NCI-H524 treated with DMSO at 0.1 percent for 48 hours (cell line): ENCODE measurements at places on chromosomes 11 and 22.

DNA sequence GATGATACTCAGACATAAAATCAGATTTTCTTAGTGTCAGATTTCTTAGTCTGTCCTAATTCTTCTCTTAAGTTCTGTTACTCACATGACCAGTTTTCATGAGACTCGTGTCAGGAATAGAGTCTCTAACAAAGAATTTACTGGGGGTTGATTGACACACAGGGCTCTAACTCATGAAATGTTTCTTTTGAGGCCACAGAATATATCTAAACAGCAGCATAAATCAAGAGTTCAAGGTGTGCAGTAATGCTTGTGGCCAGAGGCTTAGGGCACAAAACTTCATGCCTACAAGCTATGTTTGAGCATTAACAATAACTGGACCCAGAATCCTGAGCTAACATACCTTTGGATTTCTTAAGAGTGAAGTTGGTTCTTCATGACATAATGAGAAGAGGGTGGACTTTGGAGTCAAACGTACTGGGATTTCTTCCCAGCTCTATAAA, 237.2 kb downstream of the DDX10 start:
- no peak for DNase-seq

GRCh38 chr22:45227645-45228400, 12.9 kb downstream of the KIAA0930 start:
- no peak for DNase-seq

GRCh38 chr11:74683941-74684481, 47.2 kb downstream of the CHRDL2 start:
- no peak for DNase-seq

DNA sequence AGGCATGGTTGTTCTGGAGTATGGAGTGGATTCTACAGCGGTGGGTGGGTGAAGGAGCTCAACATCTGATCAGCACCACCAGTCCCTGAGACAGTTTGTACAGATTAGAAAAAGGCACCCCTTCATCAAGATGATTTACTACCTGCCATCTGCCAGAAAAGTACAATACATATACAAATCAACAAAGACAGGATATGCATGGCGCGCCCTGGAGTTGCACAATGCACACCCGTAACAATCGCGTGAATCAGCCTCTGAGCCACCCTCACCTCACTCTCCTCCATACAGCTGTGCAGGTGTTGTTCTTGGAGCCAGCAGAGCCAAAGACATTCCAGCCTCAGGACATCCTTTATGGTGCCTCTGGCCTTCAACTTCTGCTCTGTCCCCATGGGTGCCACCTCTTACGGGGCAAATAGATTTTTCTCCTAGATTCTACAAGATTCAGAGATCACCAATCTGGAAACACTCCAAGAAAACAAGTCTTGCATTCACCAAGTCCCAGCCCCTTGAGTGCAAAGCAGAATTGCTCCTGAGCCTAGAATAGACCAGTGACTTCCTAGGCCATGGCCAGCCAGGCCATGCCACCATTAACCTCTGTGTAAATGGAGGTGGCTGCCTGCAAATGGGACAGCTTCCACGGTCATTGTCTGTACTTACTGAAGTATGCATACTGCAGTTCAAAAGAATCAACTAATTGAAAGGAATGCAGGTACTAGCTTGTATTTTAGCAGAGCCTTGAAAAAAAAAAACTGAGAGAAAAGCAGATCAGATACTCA, 490.9 kb downstream of the SOX6 start:
- DNase-seq, result no peak

- no peak for DNase-seq
Observed at GRCh38 chr11:88704485-88704884, 361.3 kb downstream of the GRM5 start.
